ENCODE measurements at places on chromosomes 5 and 9.

DNA sequence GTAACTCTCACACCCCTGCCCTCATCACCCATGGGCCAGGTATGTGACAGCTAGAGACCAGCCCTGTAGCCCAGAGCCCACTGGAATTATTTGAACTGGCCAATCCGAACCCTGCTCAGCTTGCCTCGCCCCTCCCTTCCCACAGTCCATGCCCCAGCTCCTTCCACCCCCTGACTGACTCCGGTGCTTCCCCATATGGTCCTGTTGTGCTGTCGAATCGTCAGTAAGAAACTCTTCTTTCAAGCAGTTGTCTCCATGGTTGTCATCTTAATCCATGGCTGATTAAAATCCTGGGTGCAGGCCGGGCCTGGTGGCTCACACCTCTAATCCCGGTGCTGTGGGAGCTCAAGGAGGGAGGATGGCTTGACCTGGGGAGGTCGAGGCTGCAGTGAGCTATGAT lies 118.5 kb downstream of the COL23A1 start:
- no peak for DNase-seq

- no peak for DNase-seq
Measured at GRCh38 chr5:79547982-79548381, 34.0 kb upstream of the HOMER1 start.

- no peak for DNase-seq
Measured at GRCh38 chr9:108150736-108151586, 661.4 kb upstream of the KLF4 start.

GRCh38 chr9:130422546-130422945 lies 22.2 kb upstream of the ASS1 start:
- no peak for DNase-seq

DNA sequence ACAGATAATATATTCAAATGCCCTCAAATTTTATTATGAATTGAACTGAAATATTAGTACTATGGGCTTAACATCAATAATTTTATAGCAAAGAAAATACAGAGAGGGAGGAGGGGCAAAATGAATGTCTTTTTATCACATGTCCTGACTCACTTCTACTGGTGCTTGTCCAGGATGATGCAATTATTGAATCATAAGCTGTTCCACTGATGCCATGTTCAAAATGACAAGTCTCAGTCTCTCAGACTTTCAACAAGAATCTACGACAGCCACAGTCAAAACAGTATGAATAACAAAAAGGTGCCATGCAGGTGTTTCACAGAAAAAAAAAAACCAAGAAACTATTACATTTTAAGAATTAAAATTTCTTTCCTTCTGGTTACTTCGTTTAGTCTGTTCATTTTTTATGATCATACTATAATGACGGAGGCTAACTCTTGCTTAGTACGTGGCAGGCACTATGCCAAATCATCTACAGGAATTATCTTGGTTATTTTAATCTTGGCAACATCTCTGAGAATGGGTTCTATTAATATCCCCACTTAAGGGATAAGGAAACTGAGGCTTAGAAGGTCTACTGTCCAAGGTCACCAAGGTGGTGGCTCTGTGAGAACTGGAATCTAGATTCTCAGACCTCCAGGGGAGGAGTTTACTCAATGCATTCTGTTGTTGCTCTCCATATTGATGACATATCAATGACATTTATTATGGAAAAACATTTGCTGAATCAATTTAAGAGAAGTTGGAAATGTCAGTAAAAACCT lies 61.5 kb downstream of the NR3C1 start:
- DNase-seq, result no peak

- DNase-seq, result no peak
Measured at GRCh38 chr9:113471566-113471965, 8.0 kb downstream of the RGS3 start.

- DNase-seq, result peak; percentile 17
Measured at GRCh38 chr9:77764894-77765780, 117.0 kb upstream of the GNA14 start.

- DNase-seq, result no peak
Measured at GRCh38 chr9:77834898-77835488, 186.9 kb upstream of the GNA14 start.

- DNase-seq, result no peak
Measured at GRCh38 chr5:89315286-89316100, 432.5 kb upstream of the MEF2C start.

DNA sequence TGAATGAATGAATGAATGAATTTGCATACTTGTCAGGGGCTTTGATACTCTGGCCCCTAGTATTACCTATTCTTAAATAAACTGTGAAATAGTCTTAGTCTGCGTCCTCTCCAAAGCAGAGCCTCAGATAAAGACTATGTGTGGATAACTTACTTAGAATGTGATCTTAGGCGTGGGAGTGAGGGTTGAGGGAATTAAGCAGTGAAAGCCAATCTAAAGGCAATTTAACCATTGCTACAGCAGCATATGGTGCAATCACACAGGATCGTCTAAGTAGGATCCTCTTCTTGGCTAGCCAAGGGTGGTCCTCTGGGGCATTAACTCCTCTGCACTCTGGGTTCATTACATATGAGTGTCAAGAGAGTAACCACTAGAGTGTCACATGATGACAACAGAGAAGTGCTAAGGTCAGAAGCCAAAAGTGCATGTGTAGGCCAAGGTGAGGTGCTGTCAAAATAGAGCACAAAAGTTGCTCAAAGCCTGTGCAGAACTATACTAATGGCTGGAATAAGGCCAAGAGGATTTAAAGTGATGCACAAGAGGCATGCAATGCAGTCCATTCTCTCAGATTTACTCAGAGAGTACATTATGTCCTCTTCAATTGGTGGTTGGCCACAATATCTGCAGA lies 274.4 kb upstream of the SEMA6A start:
- DNase-seq, result no peak

DNA sequence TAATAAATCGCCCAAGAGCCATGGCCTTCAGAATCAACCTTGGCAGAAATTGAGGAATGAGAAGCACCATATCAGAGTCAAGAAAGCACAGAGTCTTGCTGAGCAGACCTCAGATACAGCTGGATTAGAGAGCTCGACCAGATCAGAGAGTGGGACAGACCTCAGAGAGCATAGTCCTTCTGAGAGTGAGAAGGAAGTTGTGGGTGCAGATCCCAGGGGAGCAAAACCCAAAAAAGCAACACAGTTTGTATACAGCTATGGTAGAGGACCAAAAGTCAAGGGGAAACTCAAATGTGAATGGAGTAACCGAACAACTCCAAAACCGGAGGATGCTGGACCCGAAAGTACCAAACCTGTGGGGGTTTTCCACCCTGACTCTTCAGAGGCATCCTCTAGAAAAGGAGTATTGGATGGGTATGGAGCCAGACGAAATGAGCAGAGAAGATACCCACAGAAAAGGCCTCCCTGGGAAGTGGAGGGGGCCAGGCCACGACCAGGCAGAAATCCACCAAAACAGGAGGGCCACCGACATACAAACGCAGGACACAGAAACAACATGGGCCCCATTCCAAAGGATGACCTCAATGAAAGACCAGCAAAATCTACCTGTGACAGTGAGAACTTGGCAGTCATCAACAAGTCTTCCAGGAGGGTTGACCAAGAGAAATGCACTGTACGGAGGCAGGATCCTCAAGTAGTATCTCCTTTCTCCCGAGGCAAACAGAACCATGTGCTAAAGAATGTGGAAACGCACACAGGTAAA lies 4.5 kb downstream of the NFX1 start:
- no peak for DNase-seq

- DNase-seq, result no peak
Measured at GRCh38 chr5:96432216-96433065, 607 bp downstream of the PCSK1 start.

DNA sequence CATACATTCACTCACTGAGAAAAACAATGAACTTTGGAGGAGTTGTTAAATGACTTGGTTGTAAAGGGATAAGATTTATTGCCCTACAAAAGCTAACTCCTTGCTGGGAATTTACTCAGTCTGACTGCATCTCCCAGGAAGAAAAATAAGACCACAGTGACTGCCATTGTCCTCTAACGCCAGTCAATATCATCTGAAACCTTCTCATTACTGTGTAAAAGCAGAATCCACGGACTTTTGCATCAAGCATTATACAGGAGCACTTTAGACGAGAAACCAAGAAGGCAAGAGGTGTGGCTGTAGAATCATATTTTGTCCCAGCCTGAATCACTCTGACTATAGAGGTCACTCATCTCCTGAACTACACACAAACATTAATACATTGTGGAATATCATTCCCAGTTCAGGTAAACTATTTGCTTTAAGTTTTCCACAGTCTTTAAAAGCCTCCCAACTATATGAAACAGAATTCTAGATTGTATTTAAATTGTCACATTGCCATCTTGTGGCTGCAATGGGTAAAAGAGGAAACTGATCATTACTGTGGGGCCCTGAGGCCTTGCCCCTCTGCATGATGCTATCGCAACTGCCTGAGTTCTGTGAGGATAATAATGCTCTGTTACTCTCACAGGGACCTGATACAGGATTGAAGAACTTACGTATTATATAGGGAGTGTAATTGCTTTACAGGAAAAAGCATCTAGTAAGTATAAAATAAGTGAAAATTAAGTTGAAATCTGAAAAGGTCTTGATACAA lies 142.9 kb downstream of the SLCO4C1 start:
- DNase-seq, result peak; percentile 5

DNA sequence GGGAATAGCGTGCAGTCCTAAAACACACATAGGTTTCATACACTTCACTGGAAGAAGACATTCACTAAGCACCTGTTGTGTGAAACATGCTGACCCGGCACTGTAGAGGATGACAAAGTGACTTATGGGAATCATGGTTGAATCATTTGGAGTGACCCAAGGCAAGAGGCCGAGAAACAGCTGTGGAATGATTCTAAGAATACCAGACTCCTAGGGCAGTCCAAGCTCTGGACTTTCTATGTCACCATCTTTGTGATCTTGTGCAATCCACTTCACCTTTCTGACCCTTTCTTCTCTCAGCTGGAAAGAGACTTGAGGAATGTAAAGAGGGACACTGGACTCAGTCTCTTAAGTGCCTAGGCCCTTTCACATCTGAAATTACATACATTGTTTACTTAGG lies 13.1 kb downstream of the MSANTD3 start:
- DNase-seq, result no peak

- DNase-seq, result no peak
Measured at GRCh38 chr5:143210576-143210975, 192.9 kb downstream of the NR3C1 start.

- no peak for DNase-seq
Measured at GRCh38 chr5:135440916-135441315, 6.2 kb downstream of the DCANP1 start.

DNA sequence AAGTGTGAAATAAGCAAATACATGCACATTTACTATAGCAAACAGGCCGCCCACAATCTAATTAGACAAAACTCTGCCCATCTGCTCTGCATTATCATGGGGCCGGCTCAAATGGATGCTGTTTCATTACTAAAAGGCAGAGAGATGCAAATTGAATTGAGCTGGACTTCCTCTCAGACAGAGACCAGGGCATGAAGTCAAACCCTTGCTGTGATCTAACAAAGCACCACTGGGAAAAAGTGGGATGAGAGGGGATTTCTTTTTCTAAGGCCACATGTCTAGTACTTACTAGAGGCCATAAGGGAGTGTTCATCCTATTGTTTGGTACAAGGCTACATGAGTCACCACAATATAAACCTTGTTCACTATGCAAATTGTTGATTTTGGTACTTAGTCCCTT lies 614.7 kb downstream of the ISL1 start:
- DNase-seq, result no peak

- DNase-seq, result no peak
Measured at GRCh38 chr5:181114844-181115778, 15.9 kb downstream of the OR2V1 start.

DNA sequence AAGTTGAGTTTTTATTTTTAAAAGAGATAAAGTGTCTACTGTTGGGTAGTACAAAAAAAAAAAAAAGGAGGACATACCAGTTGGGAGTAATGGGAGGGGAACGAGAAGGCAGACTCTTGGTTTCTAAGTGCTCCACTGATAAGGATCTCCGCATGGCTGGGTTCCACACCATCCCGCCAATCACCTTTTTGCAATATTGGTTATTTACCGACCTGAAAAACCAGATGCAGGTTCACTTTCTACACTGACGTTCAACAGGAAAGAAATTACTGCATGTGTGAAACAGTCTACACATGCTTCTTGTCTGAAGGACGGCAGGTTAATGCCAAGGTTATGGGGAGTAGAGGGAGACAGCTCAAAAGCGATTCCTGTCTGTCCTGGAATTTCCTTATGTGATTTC lies 75.5 kb downstream of the PTPN3 start:
- no peak for DNase-seq

GRCh38 chr9:91419222-91420191 lies 4.1 kb downstream of the NFIL3 start:
- DNase-seq, result no peak

GRCh38 chr5:2052687-2053086 lies 170.0 kb upstream of the IRX4 start:
- DNase-seq, result no peak

- DNase-seq, result peak; percentile 76
Measured at GRCh38 chr5:33997331-33997983, 10.4 kb downstream of the AMACR start.

GRCh38 chr5:177557041-177557647 lies 2.8 kb upstream of the FAM193B start:
- no peak for DNase-seq

DNA sequence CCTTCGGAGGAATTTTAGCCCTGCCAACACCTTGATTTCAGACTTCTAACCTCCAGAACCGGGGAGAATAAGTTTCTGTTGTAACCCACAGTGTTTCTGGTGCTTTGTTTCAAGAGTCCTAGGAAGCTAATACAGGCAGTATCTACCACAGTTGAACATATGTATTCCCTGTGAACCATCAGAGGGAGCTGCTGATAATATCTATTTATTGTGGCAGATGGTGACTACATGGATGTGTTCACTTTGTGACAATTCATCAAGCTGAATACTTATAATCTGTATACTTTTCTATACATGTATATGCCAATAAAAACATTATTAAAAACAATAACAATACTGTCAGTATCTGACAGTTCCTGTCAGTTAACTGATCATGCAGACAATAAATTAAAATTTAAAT lies 137.2 kb upstream of the GNA14 start:
- DNase-seq, result no peak

GRCh38 chr9:109467936-109468335 lies 30.2 kb downstream of the PTPN3 start:
- DNase-seq, result no peak

- no peak for DNase-seq
Measured at GRCh38 chr5:139494832-139495231, 12.3 kb upstream of the STING1 start.
